Renal cortex interstitium (tissue), 15 donors: ENCODE measurements at places on chromosomes 3 and 15.
A peak's percentile ranks its signal among the peaks of the same experiment; 100 is the strongest.

GRCh38 chr15:31259562-31260252 is 66.9 kb upstream of the KLF13 start:
- DNase-seq, result no peak

GRCh38 chr3:69014022-69014580 is 617 bp upstream of the EOGT start:
- DNase-seq, result no peak

GRCh38 chr3:110198717-110199587 is 861.6 kb upstream of the DPPA4 start:
- no peak for DNase-seq

GRCh38 chr3:25803833-25804232 is 13.9 kb downstream of the OXSM start:
- no peak for DNase-seq

DNA sequence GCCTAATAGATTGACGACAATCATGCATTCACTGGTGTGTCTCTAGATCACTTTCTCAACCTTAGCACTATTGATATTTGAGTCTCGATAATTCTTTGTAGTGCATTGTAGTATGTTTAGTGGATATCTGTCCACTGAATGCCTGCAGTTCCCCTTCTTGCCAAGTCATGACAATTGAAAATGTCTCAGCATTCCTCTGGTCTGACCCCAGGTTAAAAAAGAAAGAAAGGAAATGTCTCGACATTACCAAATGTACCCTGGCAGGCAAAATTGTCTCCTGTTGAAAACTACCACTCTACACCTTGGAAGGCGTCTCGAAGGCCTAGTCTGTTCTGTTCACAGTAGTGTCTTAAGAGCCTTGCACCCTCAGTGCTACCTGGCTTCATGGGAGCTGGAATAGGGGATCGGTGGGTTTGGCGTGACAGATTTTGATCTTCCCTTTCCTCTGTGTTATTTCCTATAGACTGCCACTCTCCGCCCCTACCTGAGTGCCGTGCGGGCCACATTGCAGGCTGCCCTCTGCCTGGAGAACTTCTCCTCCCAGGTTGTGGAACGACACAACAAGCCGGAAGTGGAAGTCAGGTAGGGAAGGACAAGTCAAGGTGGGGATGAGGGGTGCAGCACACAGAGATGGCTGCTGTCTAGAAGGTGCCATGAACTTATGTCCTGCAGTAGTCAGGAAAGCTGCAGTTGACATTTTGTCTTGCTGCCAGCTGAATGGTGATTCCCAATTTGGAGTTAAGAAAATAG is 4.5 kb downstream of the ARPC4 start:
- DNase-seq, result no peak

GRCh38 chr3:5304789-5305683 is 117.5 kb downstream of the EDEM1 start:
- peak; percentile 42 for DNase-seq

GRCh38 chr15:39407116-39407515 is 173.8 kb upstream of the THBS1 start:
- DNase-seq, result no peak

DNA sequence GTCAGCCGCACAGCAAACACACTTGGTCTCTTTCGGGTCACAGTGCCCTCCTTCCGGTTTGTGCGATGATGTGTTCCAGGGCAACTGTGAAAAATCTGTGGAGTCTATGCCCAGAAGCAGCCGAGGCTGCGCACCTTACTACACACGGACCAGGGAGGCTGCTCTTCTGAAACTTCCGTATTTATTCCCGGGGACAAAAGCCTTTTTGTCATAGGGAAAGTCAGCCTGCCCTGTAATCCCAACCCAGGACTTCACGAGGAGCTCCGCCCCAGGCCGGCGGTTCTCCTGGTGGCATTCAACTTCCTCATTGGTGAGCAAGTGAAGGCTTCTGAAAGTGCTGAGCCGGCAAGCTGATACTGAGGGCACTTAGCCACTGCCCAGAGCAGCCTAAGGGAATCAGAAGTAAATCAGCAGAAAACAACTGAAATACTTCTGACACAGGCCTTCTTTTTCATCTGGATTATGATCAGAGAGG is 126.5 kb downstream of the FMN1 start:
- no peak for DNase-seq

- no peak for DNase-seq
Measured at GRCh38 chr15:68031404-68031803, 22.7 kb upstream of the PIAS1 start.

GRCh38 chr3:181629029-181629428 is 82.7 kb upstream of the SOX2 start:
- no peak for DNase-seq

DNA sequence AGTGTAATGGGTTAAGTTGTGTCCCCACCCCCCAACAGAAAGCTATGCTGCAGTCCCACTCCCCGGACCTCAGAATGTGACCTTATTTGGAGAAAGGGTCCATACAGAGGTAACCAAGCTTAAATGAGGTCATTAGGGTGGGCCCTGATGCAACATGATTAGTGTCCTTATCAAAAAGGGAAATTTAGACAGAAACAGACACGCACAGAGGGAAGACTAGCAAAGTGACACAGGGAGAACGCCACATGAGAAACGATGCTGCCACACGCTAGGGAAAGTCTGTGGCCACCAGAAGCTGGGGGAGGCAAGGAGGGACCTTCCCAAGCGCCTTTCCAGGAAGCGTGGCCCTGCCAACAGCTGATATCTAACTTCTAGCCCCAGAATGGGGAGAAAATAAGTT is 65.4 kb downstream of the RPN1 start:
- no peak for DNase-seq

- no peak for DNase-seq
Measured at GRCh38 chr15:37289109-37289765, 188.9 kb upstream of the MEIS2 start.

DNA sequence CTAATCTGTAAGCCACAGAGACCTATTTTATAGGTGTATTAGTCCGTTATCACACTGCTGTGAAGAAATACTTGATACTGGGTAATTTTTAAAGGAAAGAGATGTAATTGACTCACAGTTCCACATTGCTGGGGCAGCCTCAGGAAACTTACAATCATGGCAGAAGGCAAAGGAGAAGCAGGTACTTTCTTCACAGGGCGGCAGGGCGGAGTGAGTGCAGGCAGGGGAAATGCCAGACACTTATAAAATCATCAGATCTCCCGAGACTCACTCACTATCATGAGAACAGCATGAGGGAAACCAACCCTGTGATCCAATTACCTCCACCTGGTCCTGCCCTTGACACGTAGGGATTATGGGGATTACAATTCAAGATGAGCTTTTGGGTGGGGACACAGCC is 108.7 kb downstream of the GALK2 start:
- DNase-seq, result no peak

DNA sequence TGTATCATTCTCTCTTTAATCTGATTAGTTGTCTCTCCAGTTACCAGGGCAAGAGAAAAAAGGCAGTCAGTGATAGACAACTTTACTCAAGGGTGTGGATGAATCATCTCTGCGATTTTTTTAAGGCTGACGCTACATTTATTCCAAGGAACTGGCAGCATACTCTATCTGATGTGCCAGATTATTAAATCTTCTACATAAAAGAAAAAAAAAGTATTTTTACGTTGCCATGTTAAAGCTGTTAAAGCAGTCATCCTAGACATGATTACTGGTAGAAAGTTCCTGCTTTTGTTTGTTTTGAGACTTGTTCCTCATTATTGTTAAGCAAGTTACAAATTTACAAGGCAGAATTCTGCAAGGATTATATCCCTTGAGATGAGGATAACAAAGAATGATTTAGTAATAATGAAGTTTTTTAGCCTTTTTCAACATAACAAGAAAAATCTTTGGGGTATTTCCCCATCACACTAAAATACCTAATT is 121.7 kb downstream of the CBLB start:
- no peak for DNase-seq

GRCh38 chr3:106810300-106810875 is 566.9 kb upstream of the CCDC54 start:
- no peak for DNase-seq

GRCh38 chr3:34882764-34883163 is 756.6 kb upstream of the ARPP21 start:
- no peak for DNase-seq

DNA sequence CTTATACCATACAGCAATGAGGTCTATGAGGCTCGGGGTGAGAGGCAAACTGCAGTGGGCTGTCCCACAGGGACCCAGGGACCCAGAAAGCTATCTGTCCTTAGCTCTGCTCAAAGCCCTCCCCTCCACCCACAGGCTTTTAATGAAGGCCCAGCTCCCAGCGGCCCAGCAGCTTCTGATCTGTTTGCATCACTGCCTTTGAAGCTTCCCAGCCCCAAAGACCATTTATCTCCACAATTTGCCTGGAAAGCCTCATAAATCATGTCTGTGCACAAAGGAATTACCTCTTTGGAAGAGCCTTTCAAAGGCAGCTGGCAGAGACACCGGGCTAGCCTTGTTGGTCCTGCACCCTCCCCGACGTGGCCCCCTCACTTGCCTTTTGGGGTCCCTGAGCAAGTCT is 123.9 kb downstream of the RAB11A start:
- DNase-seq, result no peak

DNA sequence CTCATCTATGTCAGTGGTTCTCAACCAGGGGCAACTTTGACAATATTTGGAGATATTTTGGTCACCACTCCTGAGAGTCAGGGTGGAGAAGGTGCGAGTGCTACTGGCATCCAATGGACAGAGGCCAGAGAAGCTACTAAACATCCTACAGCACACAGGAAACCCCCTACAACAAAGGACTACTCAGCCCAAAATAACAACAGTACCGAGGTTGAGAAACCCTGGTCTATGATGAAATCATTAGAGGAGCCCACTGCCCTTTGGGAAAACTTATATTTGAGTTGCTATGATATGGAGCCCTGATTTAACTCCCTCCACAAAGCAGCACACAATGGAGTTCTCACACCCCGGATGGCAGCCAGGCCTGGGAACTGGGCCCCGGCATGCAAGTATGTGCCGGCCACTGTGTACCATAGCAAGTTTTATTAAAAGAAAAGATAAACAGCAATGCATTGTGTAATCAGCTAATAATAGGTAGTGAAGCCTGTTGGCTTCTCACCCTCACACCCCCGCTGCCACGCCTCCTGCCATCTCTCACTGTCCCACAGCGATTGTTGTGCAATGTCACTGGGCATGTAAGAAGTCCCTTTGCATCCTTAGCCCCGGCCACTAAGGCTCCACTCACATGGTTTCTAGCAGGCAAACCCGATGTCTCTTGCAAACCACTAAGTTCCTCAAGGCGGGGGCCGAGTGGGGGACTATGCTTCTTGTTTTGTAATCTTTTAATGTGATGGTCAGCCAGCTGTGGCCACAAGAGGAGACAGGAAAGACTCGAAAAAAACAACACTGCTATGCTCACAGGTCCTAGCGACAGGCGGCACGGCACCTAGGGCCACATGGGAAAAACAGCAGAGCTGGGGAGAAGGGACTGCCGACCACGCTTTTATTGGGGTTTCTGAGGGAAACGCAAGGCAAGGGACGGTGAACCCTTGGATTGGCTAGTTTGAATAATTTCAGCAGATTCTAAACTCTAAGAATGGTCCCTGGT is 110.0 kb downstream of the AQP9 start:
- DNase-seq, result no peak

GRCh38 chr15:30943654-30944335 is 40.1 kb downstream of the FAN1 start:
- no peak for DNase-seq

GRCh38 chr3:142646020-142646785 is 50.0 kb downstream of the PLS1 start:
- no peak for DNase-seq

- no peak for DNase-seq
Measured at GRCh38 chr3:123734527-123734902, 149.6 kb downstream of the MYLK start.

DNA sequence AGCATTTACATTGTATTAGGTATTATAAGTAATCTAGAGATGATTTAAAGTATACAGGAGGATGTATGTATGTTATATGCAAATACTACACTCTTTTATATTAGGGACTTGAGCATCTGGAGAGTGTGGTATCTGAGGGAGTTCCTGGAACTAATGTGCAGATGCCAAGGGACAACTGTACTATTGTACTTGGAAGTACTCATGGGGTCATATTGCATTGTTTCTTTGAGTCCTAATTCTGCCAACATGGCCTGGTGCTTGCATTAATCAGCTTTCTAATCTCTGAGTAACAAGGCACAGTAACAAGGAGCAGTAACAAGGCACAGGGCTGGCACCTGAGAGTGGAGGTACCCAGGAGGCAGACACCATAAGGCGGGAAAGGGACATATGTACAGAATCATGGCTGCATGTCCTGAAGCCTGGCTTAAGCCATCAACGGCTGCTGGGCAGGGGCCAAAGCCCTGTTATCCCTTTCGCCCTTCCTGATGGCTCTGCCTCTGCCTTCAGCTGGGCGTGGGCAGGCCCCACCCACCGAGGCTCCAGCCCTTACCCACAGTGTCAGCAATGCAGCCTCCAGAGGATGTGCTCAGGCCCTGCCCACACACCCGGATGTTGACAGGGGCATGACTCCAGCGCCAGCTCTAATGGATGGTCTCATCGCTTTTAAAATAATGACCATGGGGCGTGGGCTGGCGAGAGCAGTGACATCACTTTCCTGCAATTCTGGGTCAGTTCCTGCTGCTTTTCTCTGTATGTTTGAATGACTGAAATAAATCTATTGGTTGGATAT is 22.9 kb downstream of the CEMIP start:
- no peak for DNase-seq

- DNase-seq, result no peak
Measured at GRCh38 chr3:87425056-87425455, 148.7 kb upstream of the POU1F1 start.

DNA sequence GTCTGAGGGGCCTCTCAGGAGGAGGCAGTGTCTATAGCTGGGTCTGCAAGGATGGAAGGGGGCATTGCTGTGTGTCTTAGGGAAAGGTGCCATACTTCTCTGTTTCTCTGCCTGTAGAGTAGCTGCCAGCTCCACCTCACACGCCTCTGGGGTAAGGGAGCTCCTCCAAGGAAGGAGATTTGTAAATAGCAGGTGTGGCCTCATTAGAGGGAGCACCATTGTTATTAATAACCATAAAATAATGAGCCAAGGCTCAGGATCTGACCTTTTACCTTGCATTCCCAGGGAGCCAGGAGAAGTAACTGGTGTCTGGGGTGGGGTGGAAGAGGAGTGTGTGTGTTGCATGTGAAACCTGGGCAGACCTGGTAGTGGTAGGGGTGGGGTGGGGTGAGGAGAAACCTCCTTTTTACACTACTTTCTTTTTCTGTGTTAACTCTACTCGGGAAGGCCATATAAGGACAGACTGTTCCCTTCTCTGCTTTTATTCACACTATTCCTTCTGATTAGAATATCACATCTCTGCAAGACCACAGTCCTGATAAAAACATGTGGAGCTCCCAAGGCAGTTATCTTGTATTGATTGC is 2.2 kb upstream of the C15orf39 start:
- no peak for DNase-seq

DNA sequence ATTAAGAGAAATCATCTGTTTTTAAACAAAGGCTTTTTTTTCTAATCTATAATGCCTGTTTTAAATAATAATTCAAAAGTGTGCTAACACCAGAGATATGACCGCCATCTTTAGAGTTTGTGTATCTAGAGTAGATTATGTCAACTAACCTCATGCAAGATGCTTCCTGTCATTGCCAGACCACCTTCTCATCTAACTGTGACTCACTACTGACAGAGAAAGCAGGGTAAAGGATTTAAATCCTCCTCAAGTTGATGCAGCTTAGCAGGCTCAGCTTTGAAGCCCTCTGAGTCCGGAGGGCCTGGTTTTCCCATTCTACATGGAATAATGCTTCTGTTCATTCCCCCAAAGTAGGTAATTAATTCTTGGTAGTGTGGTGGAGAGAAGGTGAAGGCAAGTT is 108.5 kb downstream of the ECT2 start:
- DNase-seq, result no peak

- no peak for DNase-seq
Measured at GRCh38 chr3:60598671-60599070, 652.6 kb downstream of the FHIT start.
